Iris pigment epithelial cell (primary cell): ENCODE measurements at places on chromosomes 6 and 20.
A peak's percentile ranks its signal among the peaks of the same experiment; 100 is the strongest.

DNA sequence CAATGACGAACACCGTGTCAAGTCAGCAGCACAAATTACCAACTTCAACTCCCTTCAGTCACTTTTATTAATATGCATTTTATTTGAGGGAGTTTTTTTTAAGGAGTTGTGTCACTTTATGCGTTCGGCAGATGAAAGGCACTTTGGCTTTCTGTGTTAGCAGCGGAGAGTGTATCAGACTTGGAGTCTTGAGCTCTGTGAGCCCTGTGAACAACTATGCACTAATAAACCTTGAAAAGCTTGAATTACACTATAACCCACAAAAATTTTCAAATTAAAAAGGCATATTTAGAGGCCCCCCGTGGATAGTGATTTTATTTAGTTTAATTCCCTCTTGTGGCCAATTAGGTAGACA lies 335.3 kb upstream of the NT5E start:
- no peak for DNase-seq

DNA sequence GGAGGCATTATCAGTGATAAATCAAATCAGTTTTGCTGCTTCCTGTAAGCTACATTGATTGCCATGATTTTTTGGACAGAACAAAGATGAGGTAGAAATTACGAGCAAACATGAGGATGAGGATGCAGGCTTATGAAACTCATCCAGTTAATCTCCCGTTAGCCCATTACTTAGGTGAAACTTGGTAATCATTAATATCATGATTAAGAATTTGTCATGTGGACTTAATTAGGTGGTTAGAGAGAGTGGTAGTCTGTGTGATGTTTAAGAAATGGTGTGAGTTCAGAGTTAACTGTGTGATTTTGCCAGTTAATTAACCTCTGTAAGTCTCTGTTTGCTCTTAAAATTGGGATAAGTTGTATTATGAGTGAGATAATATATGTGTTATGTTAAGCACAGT lies 62.0 kb downstream of the TSPYL4 start:
- DNase-seq = no peak

GRCh38 chr20:48478370-48478769 lies 349.4 kb downstream of the PREX1 start:
- no peak for DNase-seq

GRCh38 chr6:127023001-127023778 lies 95.3 kb upstream of the RSPO3 start:
- no peak for DNase-seq

DNA sequence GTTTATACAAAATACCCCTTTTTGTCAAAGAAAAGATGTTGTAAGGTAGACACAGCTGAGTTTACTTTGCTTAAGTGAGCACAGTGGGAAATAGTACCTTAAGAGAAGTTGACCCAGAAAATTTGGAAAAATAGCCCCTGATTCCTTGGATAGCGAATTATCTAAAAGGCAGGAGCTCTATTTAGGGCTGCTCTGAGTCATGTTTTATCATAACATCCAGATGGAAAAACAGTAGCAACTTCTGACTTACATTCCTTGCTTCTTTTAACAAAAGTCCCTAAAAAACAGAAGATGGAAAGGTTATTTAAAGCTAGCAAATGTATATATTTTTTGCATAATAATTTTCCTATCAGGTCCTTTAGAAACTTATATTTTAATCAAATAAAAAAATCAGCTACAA lies 59.0 kb downstream of the THEMIS start:
- DNase-seq = peak; percentile 17

DNA sequence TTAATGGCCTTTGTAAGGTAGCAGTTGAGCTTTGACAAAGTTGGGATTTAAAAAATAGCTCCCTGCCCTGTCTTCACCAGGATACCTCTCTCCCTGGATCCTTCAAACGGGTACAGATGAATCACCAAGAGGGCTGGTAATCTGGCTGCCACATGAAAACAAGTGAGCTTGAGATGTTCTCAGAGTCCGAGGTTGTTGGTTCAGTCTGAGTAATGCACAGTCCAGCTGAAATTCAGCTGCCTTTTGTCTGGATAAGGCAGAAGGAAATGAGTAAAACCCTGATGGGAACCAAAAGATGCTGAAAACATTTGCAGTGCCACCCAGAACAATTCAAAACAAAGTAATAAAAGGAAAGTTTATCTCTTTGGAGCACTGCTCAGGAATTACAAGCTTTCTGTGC lies 86.8 kb downstream of the GJA1 start:
- peak; percentile 98 for DNase-seq

DNA sequence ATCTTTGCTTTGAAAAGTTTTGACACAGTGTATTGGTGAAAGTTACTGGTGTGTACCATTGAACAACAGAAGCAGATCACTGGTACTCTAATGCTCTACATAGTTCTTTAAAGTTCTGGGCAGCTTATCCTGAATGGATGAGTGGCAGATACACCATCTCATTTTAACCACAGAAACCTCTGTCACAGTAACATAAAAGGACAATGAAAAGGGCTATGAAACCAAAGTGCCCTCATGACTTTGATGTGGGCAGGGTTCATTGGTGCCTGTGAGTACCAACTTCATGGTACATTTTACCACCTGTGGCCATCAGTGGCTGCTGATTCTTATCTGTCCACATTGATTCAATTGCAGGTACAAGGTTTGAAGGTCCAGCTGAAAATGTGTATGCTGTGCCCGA lies 285.7 kb upstream of the PREP start:
- DNase-seq = no peak

DNA sequence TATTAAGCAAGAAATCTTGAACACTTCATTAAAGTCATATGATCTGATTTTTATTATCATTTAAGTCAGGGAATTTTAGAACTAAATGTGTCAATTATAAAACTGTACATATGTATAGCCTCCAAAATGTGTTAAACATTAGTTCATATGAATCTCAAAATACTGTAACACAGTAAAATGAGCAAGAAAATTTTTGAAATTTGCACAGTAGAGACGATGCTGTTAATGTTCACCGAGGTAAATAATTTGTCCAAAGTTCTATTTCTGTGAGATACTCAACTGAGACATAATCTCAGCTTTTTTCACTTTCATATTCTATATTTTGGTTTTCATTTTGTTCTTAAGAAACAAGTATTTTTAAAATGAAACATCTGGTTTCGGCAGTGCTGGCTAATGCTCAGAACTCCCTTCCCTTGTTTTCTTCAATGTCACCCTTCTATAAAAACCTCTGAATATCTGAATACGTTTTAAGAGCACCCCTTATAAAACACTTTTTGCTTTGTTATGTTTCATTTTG lies 353.1 kb downstream of the LAMA2 start:
- no peak for DNase-seq

- peak; percentile 84 for DNase-seq
Observed at GRCh38 chr6:108565893-108566292, 5.2 kb downstream of the FOXO3 start.

- DNase-seq = no peak
Observed at GRCh38 chr6:92682516-92683398, 736.6 kb downstream of the EPHA7 start.

DNA sequence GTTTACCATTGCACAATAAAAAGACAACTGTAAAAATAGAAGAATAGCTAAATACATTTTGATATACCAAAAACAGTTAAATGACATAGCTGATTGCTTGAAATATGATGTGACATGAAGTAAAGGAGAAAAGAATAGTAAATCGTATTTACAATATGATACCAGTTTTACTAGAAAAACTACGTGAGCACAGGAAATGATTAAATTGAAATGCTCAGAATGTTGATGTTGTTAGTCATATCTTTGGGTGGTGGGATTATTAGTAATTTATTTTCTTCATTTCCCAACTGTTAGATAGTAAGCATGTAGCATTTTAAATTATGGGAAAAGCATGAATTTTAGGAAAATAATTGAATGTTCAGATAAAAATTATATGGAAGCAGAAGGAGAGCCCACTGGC lies 268.3 kb upstream of the TAB2 start:
- peak; percentile 65 for DNase-seq

DNA sequence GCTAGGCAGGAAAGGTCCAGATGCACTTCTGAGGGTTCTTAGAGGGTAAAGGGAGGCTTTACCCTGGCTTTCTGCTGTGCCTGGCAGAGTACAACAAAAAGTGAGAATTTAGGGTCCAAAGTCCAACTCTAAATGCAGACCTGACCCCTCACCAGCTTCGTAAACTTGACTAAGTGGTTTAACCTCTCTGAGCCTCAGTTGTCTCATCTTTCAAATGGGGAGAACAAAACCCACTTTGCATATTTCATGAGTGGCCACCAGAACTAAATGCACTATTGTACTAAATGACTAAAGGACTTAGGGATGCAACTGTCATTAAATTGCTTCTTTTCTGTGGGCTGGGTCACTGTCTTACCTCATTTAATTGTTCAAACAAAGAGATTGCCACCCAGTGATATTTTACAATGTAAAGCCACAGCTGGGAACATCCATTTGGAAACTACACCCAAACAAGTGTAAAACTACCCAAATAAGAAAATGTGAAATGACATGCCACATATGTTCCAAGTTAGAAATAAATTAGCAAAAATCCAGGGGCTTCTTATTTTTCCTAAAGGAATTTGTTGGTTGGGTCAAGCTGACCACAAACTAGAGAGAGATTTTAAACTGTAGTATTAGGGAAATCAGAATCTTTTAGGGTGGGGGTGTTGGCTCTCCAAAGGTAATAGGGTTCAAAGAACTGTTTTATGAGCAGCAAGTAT lies 48.3 kb upstream of the RIN2 start:
- DNase-seq = no peak

GRCh38 chr6:170074435-170074834 lies 216.4 kb downstream of the DLL1 start:
- no peak for DNase-seq

DNA sequence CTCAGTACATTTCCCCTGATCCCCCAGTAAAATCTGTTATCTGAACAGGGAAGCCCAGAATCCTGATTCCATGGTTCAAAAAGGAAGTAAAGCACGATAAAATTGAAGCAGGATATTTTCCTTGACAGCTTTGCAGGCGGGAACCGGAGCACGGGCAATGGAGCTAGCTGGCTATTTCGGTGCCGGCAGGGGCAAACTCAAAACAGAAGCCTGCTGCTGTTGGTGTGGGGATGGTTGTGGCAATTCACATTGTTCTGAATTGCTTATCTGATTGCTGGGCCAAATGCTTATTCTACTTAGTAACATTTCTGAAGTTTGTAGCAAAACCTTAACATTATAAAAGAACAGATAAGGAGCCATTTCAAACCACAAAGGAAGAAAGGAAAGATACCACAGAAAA lies 172.4 kb downstream of the MMS22L start:
- no peak for DNase-seq

DNA sequence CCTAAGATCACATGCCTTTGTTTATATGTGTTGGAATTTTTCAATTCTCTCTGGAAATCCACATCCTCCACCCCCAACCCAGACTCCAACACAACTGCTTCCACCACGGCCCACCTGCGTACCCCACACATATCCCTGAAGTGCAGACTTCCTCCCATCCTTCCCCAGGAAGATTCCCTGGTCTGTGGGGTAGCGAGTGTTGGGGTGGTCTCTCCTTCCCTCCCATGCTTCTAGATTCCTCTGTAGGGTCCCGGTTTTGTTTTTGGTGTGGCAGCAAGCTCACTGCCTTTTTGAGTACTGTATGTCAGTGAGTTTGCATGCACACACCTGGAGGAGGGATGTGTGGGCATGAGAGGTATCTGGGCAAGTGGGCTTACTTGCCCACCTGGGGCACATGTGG lies 127.6 kb downstream of the MRPL14 start:
- no peak for DNase-seq

DNA sequence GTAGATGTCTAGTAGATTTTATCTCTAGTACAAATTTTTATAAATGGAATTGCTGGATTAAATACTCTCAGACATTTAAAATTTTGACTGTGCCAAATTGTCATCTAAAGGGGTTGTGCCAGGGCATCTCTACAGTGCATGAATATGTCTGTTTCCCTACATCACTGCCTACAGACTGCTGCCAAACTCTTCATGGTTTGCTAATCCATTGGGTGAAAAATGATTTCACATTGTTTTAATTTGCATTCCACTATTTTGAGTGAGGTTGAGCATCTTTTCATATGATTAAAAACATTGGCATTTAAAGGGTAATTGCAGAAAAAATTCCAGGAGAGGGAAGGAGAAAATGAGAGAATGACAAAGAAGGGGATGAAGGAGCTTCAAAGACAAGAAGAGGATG lies 267.7 kb upstream of the RNF24 start:
- no peak for DNase-seq

- DNase-seq = no peak
Observed at GRCh38 chr20:19099596-19100545, 112.6 kb upstream of the SLC24A3 start.

DNA sequence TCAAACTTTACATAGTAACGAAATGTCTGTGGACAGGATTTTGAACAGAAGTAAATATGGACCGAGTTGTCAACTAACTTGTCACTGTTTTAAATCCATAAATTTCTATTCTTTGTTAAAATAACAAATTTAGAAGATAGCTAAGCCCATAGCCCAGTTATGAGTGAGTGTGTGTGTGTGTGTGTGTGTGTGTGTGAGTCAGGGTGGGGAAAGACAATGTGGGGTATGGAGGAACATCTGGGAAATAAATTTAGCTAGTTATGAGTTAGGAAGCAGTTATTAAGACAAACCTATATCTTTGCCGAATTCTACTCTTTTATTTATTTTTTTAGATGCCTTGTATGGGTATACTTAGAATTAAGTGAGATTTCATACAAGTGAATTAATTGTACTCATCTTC lies 9.0 kb downstream of the TPBG start:
- DNase-seq = no peak

DNA sequence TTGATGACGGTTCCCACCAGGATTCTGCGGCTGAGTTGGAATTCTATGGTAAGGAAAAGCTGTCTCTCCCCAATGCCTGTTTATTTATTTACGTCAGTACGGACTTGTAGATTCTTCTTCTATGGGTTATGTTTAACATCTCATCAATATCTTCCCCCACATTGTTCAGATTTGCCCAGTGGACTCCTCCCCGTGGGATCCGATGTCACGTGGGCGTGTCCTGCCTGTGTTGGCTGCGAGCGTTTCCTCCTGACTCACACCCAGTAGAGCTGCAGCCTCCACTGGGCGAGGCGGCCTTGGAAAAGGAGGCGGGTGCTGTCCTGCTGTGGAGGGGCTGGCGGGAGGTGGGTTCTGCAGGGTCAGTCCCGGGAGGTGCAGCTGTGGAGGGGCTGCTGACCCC lies 46.8 kb upstream of the SLCO4A1 start:
- peak; percentile 74 for DNase-seq

- no peak for DNase-seq
Observed at GRCh38 chr6:22155551-22155950, 141.3 kb downstream of the PRL start.

DNA sequence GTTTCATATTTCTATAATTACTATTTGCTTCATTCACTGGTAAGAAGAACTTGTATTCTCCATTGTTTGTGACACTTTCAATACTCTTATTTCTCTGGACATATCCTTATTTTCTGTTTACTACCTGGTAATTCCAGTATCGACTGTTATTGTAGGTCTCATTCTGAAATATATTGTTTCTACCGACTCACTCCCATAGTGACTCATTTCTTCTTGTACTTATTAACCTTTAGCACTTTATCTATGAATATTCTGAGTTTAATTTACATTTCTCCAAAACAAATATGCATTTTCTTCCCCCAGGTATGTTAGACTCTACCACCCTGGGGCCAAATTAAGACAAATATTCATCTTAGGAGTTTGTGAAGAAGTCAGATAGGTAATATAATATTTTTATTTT lies 164.5 kb upstream of the BTBD3 start:
- no peak for DNase-seq

GRCh38 chr6:152250127-152250526 lies 387.0 kb downstream of the SYNE1 start:
- no peak for DNase-seq

GRCh38 chr20:47141941-47142773 lies 214.3 kb downstream of the ZMYND8 start:
- DNase-seq = no peak
